ENCODE measurements at places on chromosomes 12 and 14.

DNA sequence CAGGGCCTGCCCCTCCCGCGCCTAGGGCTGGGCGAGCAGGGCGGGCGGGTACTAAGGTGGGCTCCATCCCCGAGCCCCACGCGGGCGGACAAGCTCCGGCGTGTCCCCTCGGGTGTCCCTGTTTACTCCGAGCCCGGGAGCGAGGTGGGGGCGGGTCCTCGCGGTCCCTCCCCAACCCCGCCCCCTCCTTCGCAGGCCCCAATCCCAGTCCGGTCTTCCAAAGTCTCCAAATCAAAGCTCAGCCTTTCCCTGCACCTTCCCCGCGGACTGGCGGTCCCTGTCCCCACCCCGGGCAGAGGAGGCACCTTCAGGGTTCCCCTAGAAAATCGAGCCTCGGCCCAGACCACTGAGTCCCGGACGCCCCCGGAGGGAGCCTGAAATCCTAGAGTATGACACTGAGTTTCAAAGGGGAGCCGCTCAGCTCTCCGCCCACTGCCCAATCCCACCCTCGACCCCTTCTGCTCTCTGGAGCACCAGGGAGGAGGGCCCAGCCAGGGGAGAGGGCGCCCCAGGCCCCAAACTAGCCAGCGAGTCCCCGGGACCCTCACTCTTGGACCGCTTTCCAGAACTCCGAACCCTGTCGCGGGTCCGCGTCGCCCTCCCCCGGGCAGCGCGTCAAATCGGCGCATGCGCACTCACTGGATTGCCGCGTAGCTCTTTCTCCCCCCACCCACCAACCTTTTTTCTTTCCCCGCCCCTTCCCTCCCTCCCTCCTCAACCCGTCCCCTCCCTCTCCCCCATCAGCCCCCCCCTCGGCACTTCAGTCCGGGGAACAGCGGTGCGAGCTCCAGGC, at the start of gene LRP1:
LRP1 (plus strand) TSS at position 758 of the 793 bp plus-strand sequence. CDS start 482 bp downstream, outside the sequence.
- DNase-seq = peak; percentile 93

GRCh38 chr14:93764211-93764659, 24.1 kb downstream of the PRIMA1 start:
- no peak for DNase-seq

- DNase-seq = peak; percentile 13
Observed at GRCh38 chr12:91951571-91951970, 194.1 kb downstream of the BTG1 start.

GRCh38 chr14:102821252-102821651, 44.0 kb downstream of the TRAF3 start:
- DNase-seq = no peak

DNA sequence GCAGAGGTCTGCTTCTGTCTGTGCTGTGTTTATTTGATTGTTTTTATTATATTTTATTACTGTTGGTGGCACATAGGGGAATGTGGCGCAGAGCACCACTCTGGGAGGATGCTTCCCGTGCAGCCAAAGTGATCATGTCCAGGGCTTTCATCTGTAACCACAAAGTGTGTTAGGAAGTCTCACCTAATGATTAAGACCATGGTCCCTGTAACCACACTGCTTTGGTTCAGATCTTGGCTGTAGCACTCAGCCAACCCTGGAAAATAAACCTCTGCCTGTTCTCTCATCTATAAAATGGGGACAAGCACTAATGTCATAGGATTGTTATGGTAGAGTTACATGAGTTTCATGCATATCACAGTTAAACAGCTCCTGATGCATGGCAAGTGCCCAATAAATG, 1.9 kb downstream of the RESF1 start:
- DNase-seq = no peak

GRCh38 chr14:63632932-63633514, 8.6 kb downstream of the WDR89 start:
- DNase-seq = peak; percentile 25

DNA sequence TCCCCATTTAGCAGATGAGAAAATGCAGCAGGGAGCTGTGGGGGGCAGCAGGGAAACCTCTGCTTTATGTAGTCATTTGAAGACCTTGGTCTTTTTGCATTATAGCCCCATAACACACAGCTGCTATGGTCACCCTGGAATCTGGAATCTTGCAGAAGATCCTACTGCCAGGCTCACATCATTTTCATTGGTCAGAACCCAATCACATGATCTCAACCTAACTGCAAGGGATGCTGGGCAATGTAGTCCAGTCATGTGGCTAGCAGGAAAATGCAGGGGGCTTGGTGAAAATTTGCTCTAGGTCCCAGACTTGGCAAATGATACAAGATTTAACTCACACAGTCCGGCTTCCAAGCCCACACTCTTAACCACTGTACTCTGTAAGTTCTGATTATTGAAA, 1028.7 kb downstream of the AACS start:
- DNase-seq = no peak

- DNase-seq = no peak
Observed at GRCh38 chr12:86748894-86749293, 492.7 kb upstream of the MGAT4C start.

- DNase-seq = no peak
Observed at GRCh38 chr14:99460793-99461192, 19.9 kb downstream of the SETD3 start.

- DNase-seq = peak; percentile 35
Observed at GRCh38 chr12:7369274-7369729, 65.4 kb downstream of the ACSM4 start.

- no peak for DNase-seq
Observed at GRCh38 chr14:106691601-106692291, 1165.4 kb downstream of the TMEM121 start.

DNA sequence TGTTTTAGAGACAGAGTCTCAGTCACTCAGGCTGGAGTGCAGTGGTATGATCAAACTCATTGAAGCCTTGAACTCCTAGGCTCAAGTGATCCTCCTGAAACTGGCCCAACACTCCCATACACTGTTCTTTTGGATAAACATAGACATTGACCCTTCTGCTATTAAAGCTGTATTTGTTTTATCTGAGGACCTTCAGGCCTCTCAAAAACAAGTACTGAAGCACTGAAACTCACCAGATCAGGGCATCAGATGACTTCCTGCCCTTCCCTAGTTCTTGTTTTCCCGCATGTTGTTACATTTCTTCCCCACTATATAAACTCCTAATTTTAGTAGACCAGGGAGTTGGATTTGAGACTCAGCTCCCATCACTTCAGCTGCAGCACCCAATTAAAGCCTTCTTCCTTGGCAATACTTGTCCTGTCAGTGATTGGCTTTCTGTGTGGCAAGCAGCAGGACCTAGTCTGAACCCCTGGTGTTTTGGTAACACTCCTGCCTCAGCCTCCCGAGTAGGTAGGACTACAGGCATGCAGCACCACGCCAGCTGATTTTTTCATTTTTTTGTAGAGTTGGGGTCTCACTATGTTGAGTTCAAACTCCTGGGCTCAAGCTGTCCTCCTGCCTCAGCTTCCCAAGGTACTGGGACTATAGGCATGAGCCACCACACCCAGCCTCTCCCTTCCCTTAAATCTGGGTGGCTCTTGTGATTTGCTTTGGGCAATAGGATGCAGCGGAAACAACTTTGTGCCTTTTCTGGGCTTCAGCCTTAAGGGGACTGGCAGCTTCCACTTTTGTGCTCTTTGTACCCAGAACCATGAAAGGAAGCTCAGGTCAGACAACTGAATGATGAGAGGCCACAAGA, 12.5 kb upstream of the IFT81 start:
- DNase-seq = no peak

DNA sequence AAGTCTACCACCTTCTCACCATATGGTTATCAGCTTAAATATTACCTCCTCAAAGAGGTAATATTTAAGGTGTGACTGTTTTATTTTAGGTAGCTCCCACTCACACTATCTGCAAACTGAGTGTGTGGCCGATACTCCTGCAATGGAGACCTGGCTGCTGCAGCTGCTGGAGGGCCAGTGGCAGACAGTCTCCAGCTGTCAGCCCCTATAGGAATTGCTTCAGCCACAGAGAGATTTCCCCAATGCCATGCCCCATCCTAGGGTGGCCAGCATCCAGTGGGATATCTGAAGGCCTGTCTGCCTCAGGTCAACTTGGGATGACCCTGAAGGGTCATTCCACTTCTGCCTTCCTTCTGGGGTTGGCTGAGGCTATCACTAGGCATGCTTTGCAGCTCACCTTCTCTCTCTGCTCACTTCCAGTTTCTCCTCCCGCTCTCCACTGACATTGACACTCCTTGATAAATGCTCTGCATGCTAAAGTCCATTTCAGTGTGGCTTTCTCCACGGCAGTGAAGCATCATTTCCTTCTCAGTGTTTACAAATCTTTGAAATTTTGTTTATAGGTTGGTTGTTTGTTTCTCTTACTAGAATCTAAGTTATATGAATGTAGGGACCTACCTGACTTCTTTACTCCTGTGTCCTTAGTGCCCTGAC, 90.2 kb upstream of the USP44 start:
- DNase-seq = no peak

GRCh38 chr14:81523616-81524015, 10.0 kb downstream of the SEL1L start:
- no peak for DNase-seq

- DNase-seq = no peak
Observed at GRCh38 chr12:104334581-104334980, 31.0 kb downstream of the EID3 start.

DNA sequence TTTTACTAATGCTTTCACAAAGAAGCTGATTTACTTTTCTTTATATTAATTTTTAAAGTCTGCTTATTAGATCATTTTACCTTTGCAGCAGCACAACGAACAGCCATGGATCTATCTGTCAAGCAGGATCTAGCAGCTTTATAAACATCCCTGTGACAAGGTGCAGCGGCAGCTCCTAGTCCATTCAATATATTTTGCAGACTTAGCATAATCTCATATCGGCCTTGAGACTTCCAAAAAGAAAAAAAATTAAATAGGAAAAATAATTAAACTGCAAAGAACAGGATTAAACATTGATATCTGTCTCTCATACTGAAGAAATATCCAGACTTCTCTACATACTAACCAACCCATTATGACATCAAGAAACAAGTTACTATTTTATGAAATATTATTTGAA, 25.2 kb downstream of the HEATR5A start:
- no peak for DNase-seq

DNA sequence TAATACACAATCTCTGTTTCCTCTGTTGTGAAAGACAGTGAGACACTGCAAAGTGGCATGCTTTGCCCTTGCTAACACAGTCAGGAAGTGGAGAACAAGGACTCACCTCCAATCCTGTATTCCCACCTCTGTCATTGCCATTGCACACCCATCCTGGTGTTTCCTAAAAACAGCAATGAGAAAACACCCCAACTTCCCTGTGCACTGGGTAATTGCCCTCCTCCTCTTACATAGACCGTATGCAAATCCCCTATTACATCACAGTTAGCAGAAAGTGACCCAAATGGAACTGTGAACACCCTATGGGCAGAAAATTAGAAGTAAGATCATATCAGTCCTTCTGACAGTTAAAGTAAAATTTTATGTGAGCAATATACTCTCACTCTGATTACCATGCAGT, 355.5 kb downstream of the BCL11B start:
- DNase-seq = no peak

DNA sequence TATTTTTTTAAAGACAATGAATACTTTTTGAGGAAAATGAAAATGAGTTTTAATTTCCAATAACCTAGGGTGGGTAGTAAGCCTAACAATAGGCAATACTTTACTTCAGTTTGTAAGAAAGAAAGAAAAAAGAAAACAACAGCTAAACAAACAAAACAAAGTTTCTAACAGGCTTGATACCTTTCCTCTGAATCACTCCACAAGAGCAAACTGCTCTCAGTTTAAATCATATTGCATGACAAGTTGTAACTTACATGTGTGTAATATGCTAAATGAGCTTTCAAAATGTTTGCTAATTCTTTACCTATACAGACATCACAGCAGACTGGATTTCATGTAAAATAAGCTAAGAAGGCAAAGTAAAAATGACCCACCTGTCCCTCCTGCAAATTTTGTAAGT, 6.7 kb upstream of the LMO3 start:
- peak; percentile 20 for DNase-seq

Data from AG10803 (cell line).